NCI-H2081 (cell line): ENCODE measurements at places on chromosomes 3 and 15.
A peak's percentile ranks its signal among the peaks of the same experiment; 100 is the strongest.

- DNase-seq = no peak
Observed at GRCh38 chr3:24503616-24504113, 9.0 kb upstream of the THRB start.

GRCh38 chr3:9553021-9553947, at the start of gene LHFPL4:
TSS of gene LHFPL4 (minus strand) at chr3:9553822. CDS start at chr3:9552679, 1,143 bp downstream.
- DNase-seq = peak; percentile 19

DNA sequence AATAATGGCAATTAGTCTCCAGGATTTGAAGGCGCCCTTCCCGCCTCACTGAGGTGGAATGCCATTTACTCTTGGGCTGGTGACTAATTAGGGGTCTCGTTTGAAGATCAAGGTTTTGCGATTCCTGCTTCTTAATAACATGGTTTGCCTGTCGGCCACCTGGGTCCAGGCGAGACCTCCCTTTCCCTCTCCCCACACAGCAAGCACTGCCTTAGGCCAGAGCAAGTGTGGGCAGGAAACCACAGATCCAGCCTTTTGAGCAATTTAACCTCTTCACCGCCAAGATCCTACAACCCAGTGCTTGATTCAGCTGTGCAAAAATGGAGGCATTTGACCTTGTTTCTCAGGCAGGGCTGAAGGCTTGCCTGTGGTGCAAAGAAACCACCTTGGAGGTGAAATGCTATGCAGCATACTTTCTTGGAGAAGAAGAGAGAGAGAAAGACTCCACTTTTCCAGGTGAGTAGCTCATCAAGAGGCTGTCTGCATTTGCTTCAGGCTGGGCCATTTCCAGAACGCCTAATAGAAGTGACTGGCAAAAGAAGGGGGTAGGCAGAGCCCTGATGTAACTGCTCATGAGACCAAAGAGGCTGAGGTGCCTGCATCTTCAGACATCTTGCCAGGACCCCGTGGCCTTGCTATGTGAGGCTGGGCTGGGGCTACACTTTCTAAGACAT, 34.1 kb upstream of the WNT5A start:
- DNase-seq = no peak

DNA sequence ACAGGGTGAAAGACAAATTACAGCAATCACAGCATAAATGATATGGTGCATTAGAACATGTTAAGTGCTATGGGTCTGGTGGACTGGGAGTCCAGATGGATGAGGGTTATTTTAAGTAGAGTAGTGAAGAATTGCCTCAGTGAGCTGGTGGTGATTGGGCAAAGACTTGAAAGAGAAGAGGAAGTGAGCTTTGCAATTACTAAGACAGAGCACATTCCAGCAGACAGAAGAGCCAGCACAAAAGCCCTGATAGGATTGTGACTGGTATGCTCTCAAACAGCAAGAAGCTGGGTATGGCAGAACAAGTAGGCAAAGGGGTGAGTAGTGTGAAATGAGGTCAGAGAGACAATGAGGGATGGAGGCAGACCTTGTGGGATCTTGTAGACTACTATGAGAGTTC, 2.1 kb upstream of the ACKR4 start:
- no peak for DNase-seq

DNA sequence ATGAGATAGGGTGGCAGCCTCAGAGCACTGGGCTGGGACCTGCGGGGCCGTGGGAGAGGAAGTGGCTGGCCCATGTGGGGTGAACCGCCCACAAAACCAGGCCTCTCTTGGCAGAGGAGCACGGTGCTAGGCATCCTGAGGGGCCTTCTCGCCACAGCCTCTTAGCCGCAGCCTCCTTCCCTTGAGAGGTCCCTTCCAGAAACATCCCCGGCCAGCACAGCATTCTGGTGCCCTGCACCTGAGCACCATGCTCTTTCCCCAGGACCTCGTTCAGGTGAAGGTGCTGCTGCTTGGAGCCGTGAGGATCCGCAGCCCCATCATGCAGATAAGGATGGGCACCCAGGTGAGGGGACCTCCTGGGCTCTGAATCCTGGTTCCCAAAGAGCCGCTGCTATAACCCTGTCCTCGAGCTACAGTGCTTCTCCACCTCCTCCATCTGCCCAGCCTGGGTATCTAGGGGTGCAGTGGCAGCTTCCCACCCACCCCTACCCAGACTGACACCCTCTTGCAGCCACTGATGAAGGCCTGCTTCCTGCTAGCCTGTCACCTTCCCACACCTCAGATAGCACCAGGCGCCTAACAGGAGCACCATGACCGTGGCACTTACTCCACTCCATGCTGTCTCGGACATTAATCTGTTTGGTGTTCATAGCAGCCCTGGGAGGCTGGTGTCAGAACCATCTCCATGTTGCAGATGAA, 11.2 kb upstream of the TXNRD3 start:
- no peak for DNase-seq

DNA sequence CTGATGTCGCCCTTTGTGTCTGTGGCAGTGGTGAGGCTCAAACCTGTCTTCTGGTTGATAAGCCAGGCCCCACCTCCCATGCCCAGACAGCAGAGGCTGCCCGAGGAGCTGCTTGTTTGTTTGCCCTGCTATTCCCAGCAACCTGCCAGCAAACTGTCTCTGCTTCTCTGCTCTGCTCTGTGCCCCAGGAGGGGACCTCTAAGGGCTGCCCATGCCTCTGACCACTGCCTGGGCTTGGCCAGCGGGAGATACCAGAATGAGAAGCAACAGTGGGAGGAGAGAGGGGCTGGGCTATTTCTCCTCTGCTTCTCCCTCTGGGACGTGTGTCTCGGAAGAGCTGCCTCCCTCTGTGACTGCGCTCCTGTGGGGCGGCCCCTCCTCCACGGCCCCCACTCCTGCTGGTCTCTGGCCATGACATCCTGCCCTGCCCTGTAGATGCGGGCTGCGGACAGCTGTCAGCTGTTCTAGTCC, 213.1 kb downstream of the RPLP1 start:
- DNase-seq = no peak

DNA sequence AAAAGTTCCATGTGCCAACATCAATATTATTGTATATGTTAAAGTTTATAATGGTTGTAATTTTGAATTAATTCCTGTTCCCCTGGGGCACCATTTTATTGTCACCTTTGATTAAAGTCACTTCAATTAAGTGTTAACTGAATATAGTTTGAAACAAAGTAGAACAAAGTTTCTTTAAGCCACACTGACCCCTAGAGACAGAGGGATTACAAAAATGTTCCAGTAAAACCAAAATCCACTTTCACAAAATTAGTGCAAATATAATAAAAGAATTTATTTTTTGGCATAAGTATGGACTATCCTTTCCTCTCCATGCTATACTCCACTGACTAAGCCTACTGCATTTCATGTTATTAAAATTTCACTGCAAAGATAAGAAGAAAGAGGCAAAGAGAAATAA, 123.9 kb downstream of the ZMAT3 start:
- peak; percentile 78 for DNase-seq

GRCh38 chr3:33372218-33373081, 67.8 kb downstream of the UBP1 start:
- DNase-seq = no peak

GRCh38 chr15:87938031-87938430, 318.5 kb downstream of the NTRK3 start:
- no peak for DNase-seq

DNA sequence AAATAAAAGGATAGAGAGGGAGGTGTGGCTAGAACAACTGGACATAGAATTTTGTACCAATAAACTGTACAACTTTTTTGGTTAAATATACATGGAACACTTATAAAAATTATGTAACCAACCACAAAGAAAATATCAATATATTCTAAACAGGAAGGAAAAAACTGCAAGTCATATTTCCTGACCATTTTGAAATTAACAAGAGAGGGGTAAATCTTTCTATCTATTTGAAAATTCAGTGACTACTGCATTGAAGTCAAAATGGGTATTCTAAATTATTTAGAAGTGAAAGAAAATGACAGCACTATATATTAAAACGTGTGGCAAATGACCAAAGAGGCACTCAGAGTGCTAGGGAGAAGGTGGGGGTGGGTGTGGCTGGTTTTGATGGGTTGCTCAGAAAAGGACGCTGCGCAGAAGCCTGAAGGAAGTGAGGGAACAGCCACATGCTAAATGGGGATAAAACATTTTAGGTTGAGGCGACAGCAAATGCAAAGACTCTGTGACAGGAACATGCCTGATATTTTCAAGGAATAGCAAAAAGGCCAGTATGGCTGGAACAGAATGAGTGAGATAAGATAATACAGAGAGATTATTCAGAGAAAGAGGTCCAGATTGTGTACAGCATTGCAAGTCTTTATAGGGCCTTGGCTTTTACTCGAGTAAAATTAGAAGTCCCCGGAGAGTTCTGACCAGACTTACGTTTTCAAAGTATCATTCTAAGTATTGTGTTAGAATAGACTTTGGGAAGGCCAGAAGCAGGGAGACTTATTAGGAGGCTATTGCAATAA, 41.1 kb downstream of the ERICH6 start:
- DNase-seq = no peak

DNA sequence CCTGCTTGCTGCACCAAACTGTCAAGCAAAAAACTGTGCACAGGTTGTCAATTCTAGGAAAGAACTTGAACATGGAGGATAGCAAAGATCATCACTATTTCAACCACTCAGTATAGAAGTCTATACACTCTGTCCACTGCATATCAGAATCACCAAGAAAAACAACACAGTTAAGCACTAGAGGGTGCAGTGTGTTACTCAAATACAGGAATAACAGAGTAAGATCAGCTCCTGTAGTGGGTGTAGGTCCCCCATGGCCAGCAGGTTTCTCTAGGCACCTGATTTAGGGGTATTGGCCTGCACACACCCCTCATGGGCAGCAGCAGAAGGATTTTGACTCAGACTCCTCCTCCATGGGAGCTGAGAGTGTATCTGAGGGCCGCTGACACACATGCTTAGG, 464.1 kb downstream of the EPHA6 start:
- DNase-seq = peak; percentile 40

DNA sequence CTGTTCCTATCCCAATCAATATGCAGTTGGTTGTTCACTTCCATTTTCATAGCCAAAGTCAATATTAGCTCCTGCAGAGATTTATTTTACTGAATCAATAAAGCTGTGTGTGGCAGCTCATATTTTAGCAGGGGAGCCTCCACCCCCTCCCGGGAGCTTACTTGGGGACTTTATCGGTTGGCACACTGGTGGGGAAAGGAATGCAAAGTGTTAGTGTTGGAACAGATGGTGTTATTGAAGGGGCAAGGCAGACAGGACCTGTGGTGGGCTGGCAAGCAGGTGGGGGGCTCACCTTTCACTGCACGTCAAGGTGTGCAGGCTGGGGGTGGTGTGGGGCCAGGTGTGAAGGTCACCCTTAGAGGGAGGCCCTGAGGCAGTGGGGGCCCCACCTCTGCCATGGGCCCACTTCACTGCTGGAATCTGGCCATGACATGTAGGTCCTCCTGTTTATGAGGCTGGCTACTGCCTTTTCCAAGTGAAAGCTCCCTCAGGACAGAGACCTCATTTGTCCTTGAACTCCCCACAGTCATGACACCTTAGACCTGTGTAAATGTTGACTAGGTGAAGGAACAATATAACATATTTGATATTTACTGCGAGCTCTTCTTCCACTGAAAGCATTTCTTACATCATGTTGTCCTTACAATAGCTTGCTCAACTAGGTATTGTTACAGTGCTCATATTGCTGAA, 44.0 kb upstream of the SEC22A start:
- peak; percentile 53 for DNase-seq

DNA sequence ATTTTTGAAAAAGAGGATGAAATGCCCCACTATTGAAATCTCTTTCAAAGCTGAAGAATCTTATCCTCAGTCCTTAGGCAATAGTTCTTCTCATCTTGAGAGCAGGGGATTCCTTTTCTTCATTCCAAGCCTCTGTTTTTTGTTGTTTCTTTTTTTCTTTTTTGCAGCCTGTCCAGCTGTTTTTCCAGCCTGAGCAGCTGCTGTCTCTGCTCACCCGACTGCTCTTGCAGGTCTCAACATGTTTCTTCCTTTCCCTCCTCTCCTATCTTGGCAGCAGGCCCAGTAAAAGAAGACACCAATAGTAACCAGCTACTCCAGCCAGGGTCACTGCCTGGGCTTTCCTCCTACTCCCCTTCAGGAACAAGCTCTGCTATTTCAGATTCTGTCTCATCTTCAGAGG, 23.8 kb downstream of the MEX3B start:
- peak; percentile 9 for DNase-seq

DNA sequence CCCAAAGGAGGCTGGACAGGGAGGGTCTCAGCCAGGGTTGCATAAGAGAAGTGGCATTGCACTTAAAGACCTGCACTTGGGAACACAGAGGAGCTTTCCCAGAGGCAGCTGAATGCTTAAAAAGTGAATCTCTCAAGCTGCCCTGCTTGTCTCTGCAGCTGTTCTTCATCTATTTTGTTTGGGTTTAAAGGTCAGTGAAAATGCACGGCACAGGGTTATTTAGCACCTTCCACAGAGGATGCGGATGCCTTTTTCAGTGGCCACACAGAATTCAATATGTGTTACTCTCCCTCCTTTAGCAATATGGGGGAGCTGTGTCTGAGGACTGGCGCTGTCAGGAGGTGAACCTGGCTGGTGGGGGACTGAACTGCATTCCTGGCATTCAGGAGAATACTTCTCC, 22.7 kb upstream of the CTNNB1 start:
- DNase-seq = no peak

DNA sequence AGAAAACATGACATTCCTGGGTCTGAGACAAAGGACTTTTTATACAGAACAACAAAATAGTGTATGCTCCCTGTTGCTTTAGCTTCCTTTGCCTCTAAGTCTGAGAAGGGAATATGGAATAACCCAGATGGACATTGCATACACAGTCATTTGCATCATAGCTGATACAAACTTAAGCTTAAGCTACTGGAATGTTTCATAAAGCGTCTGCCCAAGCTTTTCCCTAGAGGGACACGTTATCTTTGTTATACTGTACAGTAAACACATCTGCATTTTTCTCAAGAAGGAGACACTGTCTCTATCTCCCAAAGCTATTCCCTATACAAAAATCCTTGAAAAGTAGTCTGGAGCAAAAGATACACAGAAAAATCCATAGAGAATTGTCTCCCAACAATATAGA, 775.0 kb downstream of the DIPK2A start:
- DNase-seq = no peak

DNA sequence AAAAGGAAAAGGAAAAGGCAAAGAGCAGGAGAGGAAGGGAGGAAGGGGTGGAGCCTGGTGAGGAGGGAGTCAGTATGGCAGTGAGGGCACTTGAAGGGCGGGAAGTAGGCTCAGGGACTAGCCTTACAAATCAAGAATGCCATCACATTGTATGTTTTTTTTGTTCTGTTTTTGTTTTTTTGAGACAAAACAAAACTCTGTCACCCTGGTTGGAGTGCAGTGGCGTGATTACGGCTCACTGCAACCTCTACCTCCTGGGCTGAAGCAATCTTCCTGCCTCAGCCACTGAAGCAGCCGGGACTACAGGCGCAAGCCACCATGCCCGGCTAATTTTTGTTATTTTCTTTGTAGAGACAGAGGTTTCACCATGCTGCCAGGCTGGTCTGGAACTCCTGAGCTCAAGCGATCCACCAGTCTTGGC, 10.5 kb upstream of the PIK3CB start:
- DNase-seq = no peak

GRCh38 chr15:39084674-39085530, 496.0 kb upstream of the THBS1 start:
- no peak for DNase-seq
